Type B pancreatic cell (in vitro differentiated cells): ENCODE measurements at places on chromosomes 1 and 21. TPM values are rescaled to one million over a fixed set of nuclear protein-coding genes. Genes with fewer than 3 reads are reported as not detected.

Gene KCNN3
- 0.45 and 3.8 TPM in 2 replicates for total RNA-seq

GRCh38 chr1:6221210-6221784 is 14.5 kb downstream of the ICMT start:
- H3K4me1 ChIP-seq = peaks cover 9% of the 10 kb centered on the region
- H3K27me3 ChIP-seq = no peaks in the 10 kb centered on the region
- DNase-seq = no peak
- H3K4me3 ChIP-seq = no peak overlapping the region
- no peak overlapping the region for H3K27ac ChIP-seq
- peaks cover 18% of the 10 kb centered on the region for H3K36me3 ChIP-seq

DNA sequence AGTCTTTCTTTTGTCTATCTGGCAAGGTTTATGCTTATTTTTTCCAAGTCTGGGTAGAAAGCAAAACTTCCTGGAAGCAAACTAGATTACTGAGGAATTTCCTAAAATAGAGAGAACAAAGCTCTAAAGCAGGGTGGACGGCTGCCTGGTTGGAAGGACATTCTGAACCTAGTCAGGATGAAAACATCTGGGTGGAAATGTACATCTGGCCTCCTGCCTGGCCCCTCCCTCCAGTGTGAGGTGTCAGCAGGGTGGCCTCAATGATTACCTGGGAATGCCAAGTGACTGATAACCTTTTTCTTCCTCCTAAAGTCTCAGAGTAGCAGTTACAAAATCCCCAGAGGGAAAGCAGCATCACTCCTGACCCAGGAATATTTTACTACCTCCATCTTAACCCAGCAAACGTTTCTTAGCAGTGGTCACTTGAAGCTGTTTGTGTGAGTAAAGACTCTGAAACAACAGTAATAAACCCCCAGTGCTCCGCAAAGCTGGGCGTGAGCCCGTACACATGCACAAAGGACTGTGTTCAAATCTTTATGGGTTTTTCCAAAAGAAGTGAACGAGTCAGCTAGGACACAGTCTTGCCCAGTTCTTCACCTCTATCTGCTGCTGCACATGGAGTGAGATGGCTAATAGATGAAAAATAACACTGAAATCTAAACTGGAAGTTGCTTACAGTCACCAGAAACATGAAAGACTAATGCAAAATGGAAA is 18.9 kb downstream of the ANGPTL7 start:
- DNase-seq = no peak
- no peaks in the 10 kb centered on the region for H3K4me1 ChIP-seq
- no peak overlapping the region for H3K4me3 ChIP-seq
- H3K36me3 ChIP-seq = peaks cover 33% of the 10 kb centered on the region
- H3K27me3 ChIP-seq = no peaks in the 10 kb centered on the region
- no peak overlapping the region for H3K27ac ChIP-seq

- no peaks in the 10 kb centered on the region for H3K27me3 ChIP-seq
- peaks cover 6% of the 10 kb centered on the region for H3K36me3 ChIP-seq
- DNase-seq = no peak
- H3K4me1 ChIP-seq = no peaks in the 10 kb centered on the region
- H3K4me3 ChIP-seq = no peak overlapping the region
- H3K27ac ChIP-seq = no peak overlapping the region
These were observed 45.5 kb downstream of the CD46 start for GRCh38 chr1:207797229-207797973.

GRCh38 chr1:100152271-100152670 is 19.3 kb downstream of the TRMT13 start:
- H3K4me1 ChIP-seq = no peaks in the 10 kb centered on the region
- no peak overlapping the region for H3K27ac ChIP-seq
- H3K27me3 ChIP-seq = no peaks in the 10 kb centered on the region
- H3K36me3 ChIP-seq = peaks cover 7% of the 10 kb centered on the region

Gene CFHR1
- not detected in 2 replicates for total RNA-seq

- H3K27ac ChIP-seq = no peak overlapping the region
- H3K4me1 ChIP-seq = no peaks in the 10 kb centered on the region
- H3K27me3 ChIP-seq = no peaks in the 10 kb centered on the region
- DNase-seq = no peak
- no peak overlapping the region for H3K4me3 ChIP-seq
These were observed 113.5 kb downstream of the PRDM2 start for GRCh38 chr1:13813398-13814012.

DNA sequence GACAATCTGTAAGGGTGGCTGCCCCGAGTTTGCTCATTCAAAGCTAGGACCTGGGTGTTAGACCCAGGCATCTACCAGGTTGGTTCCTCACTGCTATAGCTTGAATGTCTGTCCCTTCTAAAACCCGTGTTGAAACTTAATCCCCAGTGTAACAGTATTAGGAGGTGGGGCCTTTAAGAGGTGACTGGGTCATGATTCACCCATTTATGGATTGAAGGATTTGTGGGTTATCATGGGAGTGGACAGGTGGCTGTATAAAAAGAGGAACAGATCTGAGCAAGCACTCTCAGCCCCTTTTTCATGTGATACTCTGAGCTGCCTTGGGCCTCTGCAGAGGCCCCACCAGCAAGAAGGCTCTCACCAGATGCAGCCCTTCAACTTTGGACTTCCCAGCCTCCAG is 29.4 kb downstream of the PSMG1 start:
- H3K27ac ChIP-seq = no peak overlapping the region
- DNase-seq = no peak
- H3K4me3 ChIP-seq = no peak overlapping the region
- no peaks in the 10 kb centered on the region for H3K36me3 ChIP-seq
- H3K27me3 ChIP-seq = no peaks in the 10 kb centered on the region
- no peaks in the 10 kb centered on the region for H3K4me1 ChIP-seq

- no peak overlapping the region for H3K27ac ChIP-seq
- H3K36me3 ChIP-seq = no peaks in the 10 kb centered on the region
- peaks cover 5% of the 10 kb centered on the region for H3K27me3 ChIP-seq
- no peak overlapping the region for H3K4me3 ChIP-seq
- DNase-seq = no peak
These were observed 151.7 kb downstream of the ZC3H11B start for GRCh38 chr1:219460896-219461815.

DNA sequence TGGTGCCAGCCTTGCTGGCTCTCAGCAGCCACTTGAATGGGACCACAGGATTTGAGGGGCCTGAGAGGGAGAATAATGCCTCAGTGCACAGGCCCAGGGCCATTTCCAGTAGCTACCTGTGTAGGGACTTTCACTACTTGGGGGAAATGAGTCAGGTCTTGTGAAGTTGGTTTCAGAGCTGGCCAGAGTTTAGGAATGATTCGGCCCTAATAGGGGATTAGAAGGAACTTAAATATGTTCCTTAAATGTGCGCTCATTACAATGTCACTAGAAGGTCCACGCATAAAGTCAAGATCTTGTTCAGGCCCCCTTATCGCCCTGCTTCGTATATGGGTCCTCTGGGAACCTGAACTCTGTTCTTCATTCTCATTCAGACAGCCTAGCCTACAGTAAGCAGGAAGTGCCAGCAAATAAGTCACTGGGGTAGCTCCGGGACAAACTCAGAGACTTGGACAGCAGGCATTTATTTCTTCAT is 5.6 kb upstream of the AKR1A1 start:
- no peak for DNase-seq
- H3K27me3 ChIP-seq = peaks cover 49% of the 10 kb centered on the region
- no peak overlapping the region for H3K4me3 ChIP-seq
- H3K36me3 ChIP-seq = no peaks in the 10 kb centered on the region

DNA sequence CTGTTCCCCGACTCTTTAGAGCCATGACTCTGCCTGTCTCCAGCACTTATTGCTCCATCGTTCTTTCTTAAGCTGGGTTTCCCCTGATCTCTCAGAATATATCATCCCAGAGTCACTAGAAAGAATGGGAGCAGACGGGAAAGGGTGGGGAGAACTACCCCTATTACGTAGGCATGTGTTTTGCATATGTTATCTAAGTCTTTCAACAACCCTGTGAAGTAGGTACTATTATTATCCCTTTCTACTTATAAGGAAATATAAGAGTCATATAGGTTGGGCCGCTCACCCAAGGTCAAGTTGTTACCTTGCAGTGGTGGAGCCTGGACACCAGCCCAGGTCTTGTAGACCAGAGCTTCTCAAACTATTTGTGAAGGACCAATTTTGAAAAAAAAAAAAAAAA is 38.7 kb downstream of the ELF3 start:
- peak overlapping the region; percentile 32 for H3K4me3 ChIP-seq
- H3K27me3 ChIP-seq = no peaks in the 10 kb centered on the region
- peak overlapping the region; percentile 81 for H3K27ac ChIP-seq
- no peak for DNase-seq

DNA sequence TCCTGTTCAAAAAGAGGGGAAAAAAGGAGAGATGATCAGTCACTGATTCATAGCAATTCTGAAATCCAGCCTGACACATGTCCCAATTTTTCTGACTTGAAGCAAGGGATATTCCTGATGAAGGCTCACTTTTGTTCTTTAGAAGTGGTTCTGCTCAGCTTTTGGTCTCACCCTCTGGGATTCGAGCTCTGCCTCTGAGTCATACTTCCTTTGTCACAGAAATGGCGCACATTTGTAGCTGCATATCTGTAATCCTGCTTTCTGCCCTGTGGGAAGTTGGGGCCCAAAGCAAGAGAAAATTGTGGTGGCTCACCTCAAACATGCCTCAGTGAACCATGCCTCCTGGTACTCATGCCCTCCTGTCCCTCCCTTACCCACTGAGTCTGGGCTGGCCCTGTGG is 22.3 kb upstream of the FAM78B start:
- no peak overlapping the region for H3K4me3 ChIP-seq
- H3K27me3 ChIP-seq = peaks cover 6% of the 10 kb centered on the region
- H3K36me3 ChIP-seq = no peaks in the 10 kb centered on the region
- DNase-seq = no peak
- no peak overlapping the region for H3K27ac ChIP-seq

Gene SERPINC1
- total RNA-seq = 0.50 TPM in 1 of 2 replicates, not detected in the other

DNA sequence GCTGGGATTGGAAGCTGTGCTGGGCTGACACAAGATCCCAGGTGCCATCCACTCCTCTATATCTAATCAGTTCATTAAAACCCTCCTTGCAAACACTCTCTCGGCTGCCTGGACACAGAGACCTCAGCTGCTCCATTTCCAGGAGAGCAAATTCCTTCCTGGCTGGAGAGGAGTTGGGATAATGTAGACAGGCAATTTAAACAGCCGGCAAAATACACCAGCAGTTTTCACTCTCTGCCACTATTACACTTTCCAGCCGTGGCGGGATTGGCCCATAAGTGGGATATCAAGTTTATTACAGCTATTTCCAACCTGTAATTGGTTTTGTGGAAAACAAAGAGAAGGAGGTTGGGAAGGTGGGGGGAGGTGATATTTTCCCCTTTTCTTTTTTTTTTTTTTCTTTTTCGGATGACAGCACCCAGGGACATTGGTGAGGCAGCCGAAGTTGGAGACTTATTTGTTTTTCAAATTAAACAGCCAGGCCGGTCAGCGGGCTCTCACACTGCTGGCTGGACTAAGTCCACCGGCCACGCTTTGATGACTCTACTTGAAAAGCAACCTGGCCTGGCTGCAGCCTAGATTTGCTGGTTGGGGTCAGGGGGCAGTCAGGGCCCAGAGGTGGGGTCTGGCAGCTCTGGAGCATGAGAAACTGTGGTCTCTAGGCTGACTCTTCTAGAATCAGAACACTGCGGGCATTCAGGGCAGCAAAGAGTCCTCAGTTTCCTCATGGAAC is 177.4 kb downstream of the IGSF21 start:
- H3K4me1 ChIP-seq = peaks cover 12% of the 10 kb centered on the region
- no peak overlapping the region for H3K4me3 ChIP-seq
- peaks cover 48% of the 10 kb centered on the region for H3K27me3 ChIP-seq
- no peaks in the 10 kb centered on the region for H3K36me3 ChIP-seq

GRCh38 chr1:24704411-24705259 is 40.6 kb upstream of the CLIC4 start:
- no peak for DNase-seq
- H3K36me3 ChIP-seq = no peaks in the 10 kb centered on the region
- peak overlapping the region; percentile 66 for H3K27ac ChIP-seq
- H3K4me3 ChIP-seq = peak overlapping the region; percentile 69
- H3K4me1 ChIP-seq = peaks cover 25% of the 10 kb centered on the region
- H3K27me3 ChIP-seq = no peaks in the 10 kb centered on the region

- H3K27me3 ChIP-seq = no peaks in the 10 kb centered on the region
- H3K4me1 ChIP-seq = no peaks in the 10 kb centered on the region
- no peak for DNase-seq
- no peak overlapping the region for H3K27ac ChIP-seq
These were observed 67.0 kb downstream of the BACH1 start for GRCh38 chr21:29365661-29366265.

Gene CHODL
- 4.8 and 5.7 TPM in 2 replicates for total RNA-seq

Gene DNAJC28
- total RNA-seq = 2.3 and 3.0 TPM in 2 replicates

- no peak for DNase-seq
- H3K27me3 ChIP-seq = no peaks in the 10 kb centered on the region
- no peak overlapping the region for H3K4me3 ChIP-seq
- H3K36me3 ChIP-seq = no peaks in the 10 kb centered on the region
These were observed 39.5 kb downstream of the XCL2 start for GRCh38 chr1:168504064-168504837.

DNA sequence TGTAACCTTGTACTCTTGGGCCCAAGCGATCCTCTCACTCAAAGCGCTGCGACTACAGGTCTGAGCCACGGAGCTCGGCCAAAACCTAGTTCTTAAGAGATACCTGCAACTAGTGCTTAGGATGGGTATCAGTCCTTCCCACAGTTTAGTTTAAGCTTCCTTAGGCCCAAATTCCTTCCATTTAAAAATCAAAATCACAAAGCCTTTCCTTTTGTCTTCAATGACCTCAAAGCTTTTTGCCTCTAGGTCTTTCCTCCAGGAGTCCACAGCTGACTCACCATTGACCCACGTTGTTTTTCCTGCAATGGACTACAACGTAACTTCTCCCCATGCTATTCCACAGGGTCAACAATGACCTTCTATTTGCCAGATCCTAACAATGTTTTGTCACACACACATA is 64.0 kb downstream of the APP start:
- no peaks in the 10 kb centered on the region for H3K27me3 ChIP-seq
- no peak overlapping the region for H3K4me3 ChIP-seq
- DNase-seq = no peak
- peaks cover 50% of the 10 kb centered on the region for H3K36me3 ChIP-seq

Gene ADAMTS1
- 34.9 and 77.3 TPM in 2 replicates for total RNA-seq

Gene BRINP3
- 6.6 and 8.1 TPM in 2 replicates for total RNA-seq

GRCh38 chr1:221887758-221888157 is 145.9 kb upstream of the DUSP10 start:
- peaks cover 3% of the 10 kb centered on the region for H3K27me3 ChIP-seq
- no peak overlapping the region for H3K27ac ChIP-seq
- no peak overlapping the region for H3K4me3 ChIP-seq
- H3K4me1 ChIP-seq = no peaks in the 10 kb centered on the region
- DNase-seq = no peak

- no peak for DNase-seq
- H3K27ac ChIP-seq = peak overlapping the region; percentile 80
- peaks cover 22% of the 10 kb centered on the region for H3K4me1 ChIP-seq
- H3K27me3 ChIP-seq = no peaks in the 10 kb centered on the region
- peak overlapping the region; percentile 49 for H3K4me3 ChIP-seq
These were observed 33.5 kb downstream of the ACOT7 start for GRCh38 chr1:6360117-6360496.

Gene OR6K3
- not detected in 2 replicates for total RNA-seq
